ENCODE measurements at places on chromosomes 1 and 21.

- no peak for DNase-seq
Observed at GRCh38 chr1:176220100-176220689, 13.1 kb upstream of the COP1 start.

- no peak for DNase-seq
Observed at GRCh38 chr21:31030367-31031106, 7.7 kb downstream of the KRTAP19-8 start.

- no peak for DNase-seq
Observed at GRCh38 chr1:187236676-187237075, 407.9 kb downstream of the PLA2G4A start.

DNA sequence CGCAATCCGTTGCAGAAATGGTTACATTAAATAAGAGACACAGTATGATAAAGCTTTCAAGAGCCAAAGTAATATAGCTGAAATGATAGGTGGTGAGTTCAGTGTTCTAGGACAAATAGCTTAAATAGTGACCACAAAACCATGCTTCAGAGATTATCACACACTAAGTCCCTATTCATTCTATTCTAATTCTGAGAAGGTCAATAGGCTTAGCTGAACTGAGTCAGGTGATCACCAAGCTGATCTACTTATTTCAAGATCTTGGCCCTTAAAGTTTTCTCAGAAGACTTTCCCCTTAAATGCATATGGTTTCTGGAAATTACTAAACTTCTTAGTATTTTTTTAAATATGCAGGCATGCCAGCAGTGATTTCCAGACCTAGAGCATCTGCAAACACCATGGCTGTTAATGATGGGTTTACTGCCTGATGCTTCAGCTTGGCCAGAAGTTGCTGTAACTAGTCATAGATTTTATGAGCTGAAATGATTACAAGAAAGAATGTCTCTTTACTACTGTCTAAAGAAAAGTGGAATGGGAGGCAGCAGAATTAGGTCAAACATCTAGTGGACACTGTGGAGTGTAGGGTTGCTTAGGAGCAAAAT, 242.9 kb downstream of the ST6GALNAC3 start:
- no peak for DNase-seq

GRCh38 chr1:73310797-73311381, 887.1 kb downstream of the LRRIQ3 start:
- no peak for DNase-seq

- no peak for DNase-seq
Observed at GRCh38 chr1:33346927-33347649, 26.2 kb upstream of the A3GALT2 start.

DNA sequence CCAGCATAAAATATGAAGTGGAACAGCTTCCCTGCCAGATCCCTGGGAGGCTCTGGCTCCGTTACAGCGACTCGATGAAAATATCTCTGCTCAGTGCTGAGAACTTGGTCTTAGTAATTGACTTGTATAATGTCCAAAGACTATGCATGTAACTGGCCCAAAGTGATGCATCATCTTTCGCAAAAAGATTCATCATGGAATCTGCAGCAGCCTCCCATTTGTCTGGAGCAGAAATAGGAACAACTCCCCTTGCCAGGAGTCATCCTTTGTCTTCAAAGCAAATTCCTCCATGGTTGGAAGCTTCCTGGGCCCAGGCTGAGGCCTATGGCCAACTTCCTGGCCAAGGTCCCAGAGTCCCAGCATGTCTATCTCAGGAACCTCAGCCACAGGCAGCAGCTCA, 16.9 kb upstream of the SLC6A17 start:
- no peak for DNase-seq

DNA sequence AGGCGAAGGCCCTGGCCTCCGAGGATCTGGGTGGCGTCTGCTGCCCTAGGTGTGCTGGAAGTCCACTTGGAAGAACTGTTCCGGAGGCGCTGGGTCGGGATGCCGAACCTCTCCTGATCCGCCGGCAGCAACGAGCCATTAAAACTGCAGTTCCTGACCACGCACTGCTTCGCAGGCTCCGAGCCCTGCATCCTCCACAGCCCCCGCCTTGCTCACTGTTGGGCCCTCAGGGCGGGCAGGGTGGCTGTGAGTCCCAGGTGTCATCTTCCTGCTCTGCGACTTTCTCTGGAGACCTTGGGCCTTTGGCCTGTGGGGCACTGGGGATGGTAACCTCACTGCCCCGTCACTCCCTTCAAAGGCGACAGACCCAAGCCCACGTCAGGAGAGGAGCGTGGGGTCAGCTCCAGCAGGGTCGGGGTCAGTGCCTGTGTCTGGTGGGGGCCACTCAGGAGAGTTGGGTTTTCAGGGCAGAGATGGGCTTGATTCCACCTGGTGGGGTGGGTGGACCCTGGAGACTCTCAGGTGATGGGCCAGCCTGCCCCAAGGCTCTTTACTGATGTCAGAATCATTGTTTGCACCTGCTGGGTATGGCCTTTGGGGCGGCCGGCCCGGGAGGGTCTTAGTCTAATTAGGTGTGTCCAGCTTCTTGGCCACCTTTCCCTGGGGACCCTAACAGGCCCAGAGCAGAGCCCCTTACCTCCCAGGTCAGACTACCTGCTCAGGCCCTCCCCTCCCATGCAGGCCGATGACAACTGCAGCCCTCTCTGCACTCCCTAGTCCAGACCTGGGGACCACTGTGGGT, 3.1 kb downstream of the PRXL2B start:
- no peak for DNase-seq

- no peak for DNase-seq
Observed at GRCh38 chr1:15258833-15259621, 12.0 kb downstream of the FHAD1 start.

GRCh38 chr21:36178349-36178748, 21.7 kb downstream of the DOP1B start:
- DNase-seq = no peak

DNA sequence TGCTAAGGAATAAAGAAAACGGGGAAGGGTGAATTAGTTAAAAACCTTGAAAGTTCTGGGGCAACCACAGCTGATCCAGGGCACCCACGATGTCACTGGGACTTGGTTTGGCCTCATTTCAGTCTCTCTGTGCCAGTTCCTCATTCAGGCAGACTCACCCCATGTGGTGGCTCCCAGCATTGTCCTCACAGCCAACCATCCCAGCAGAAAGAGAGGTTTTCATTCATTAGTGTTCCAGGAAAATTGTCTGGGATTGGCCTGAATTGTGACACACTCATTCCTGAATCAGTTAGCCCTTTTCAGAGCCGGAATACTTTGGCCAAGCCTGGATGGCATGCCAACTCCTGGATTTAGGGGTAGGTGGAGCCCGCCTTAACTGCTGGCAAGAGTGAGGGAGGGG, 367.7 kb downstream of the PRDM2 start:
- peak; percentile 16 for DNase-seq

GRCh38 chr1:230869500-230869899, 1.2 kb upstream of the C1orf198 start:
- DNase-seq = no peak

- peak; percentile 34 for DNase-seq
Observed at GRCh38 chr1:216723274-216723780, at the start of gene ESRRG. Gene ESRRG (minus strand): TSS chr1:216723429. CDS start chr1:216723299, 130 bp downstream.

GRCh38 chr21:43644609-43645008, 14.7 kb downstream of the HSF2BP start:
- no peak for DNase-seq

GRCh38 chr21:46052703-46053651, 44.9 kb upstream of the COL6A2 start:
- DNase-seq = no peak

- no peak for DNase-seq
Observed at GRCh38 chr21:29701676-29702075, 238.1 kb downstream of the GRIK1 start.

DNA sequence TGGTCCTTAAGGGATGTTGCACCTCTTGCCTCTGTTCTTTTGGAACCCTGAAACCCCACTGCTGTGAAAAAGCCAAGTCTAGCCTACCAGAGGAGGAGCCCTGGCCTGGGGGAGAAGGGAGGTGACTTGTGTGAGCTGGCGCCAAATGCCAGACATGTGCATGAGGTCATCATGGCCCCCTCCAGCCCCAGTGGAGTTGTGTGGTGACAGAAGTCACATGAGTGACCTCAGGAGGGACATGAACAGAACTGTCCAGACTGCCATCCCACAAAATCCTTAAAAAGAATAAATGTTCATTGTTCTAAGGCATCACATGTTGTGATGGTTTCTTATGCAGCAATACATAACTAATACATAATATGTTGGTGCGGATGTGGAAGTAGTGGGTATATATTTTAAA, 10.8 kb downstream of the HHAT start:
- DNase-seq = no peak

DNA sequence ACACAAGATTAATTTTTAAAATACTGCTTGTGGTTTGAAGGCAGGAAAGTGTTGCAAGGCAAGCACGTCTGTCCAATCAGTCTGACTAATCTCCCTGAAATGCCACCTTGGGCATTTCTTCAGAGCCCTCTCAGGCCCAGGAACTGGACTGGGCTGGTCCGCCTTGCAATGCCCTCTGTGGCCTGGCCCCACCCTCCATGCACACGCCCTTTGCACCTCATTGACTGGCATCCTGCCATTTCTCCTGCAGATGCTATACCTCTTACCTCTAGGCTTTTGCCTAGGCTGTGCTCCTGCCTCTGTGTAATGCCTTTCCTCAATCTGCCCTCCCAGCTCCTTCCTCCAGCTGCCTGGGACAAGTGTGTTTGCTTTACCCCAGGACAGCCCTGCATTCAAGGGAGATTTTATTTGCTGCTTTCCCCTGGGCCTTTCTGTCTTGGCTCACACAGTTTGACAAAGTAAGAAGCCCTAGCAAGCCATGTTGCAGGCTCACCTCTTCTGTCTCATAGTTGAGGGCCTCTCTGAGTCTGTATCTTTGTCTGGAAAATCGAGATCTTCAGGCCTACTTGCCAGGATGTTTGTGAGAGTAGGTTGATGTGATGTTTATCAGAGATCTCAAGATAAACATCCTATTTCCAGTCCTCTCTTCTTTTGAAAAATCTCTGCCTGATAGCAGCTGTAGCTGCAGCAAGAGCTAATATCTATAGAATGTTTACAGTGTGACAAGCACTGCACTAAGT, 149.2 kb upstream of the JUN start:
- DNase-seq = no peak

DNA sequence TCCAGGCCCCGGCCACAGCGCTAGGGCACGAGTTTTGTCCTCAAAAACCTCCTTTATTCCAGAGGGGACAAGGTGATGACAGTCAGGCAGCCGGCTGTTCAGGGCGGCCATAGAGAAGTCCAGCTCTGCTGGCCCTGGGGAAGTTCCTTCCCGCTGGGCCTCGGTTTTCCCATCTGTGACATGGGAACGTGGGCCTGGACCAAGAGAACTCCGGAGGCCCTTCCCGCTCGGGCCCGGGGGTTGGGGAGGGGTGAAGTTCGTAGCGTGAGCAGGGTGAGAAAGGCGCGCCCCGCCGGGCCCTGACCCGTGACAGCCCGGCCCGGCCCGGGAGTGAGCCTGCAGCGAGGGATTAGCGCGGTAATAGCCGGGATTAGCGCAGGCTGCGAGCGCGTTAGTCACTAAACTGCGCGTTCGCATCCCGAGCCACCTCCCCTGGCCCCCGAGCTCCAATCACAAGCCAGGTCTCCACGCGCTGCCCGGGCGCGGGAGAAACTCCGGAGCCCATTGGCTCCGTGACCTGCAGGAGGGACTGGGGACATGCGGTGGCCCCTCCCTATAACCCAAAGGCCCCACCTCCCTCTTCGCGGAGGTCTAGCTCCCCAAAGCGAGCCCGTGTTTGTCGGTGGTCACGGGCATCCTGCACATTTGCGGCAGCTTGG, 29.8 kb upstream of the PADI2 start:
- no peak for DNase-seq

DNA sequence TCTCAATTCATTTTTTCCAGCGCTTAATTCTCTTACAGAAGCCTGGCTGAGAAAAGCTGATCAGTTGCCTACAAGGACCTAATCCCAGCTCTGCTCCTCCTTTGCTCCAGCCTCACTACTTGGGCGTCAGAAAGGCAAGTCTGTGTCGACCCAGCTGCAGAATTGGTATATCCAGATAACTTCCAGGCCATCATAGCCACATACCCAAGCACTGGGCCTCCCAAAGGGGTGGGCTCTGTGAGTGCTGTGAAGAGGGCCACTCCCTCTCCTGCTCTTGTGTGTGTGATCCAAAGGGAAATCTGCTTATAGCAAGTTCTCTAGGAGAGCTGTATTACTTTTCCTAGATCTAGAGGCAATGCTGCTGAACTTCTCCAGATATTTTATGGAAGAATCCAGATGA, 18.1 kb downstream of the LMOD1 start:
- no peak for DNase-seq

DNA sequence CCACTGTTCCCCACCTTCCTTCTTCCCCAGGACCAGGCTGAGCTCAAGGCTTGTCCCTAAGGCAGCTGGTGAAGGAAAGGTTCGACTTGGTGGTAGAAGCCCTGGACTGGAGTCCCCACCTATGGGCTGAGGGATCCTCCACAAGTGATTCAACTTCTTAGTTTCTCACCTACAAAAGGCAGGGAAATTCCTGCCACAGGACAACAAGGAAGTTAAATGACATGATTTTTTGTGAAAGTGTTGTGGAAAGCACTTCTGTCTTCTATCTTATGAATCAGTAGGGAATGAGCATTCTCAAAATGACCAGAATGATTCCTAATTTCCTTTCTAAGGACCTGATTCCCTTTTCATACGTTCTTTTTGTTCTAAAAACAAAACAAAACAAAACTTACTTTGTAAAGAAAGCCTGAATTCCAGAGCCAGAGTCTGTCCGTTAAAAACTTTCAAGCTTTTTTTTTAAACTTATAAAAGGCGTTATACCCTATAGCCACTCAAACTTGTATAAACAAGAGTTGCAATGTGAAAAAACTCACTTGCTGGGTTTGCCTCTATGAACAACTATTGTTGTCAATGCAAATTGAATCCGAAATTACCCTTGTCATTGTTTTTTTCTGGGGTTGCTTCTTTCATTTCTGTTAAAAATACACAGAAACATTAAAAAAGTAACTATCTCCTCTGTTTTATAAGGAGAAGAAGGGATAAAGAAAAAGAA, 12.2 kb downstream of the KCNJ15 start:
- no peak for DNase-seq

DNA sequence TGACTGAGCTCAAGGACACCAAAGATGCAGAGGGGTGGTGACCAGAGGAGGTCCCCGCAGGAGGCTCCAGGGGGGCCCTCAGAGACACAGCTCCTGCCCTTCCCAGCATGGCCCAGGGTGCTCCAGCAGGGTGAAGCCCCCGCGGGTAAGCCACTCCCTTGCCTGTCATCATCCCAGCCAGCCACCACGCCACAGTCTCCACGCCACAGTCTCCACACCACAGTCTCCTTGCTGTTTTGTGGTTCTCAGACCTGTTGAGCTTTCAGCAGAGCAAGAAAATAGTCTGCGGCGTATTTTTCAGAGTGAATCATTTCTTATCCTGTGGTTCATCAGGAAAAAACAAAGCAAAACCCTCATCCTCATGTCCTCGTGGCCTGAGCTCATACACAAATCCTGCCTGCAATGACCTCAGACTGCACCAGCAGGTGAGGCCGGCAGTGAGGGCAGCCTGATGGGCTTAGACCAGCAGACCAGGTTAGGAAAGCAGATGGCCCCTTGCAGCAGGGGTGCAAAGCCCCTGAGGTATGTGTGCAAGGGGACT, 25.7 kb upstream of the ABCG1 start:
- DNase-seq = no peak

- DNase-seq = no peak
Observed at GRCh38 chr1:219773775-219774174, 154.6 kb downstream of the SLC30A10 start.
